ENCODE measurements at places on chromosomes 3 and 15.

DNA sequence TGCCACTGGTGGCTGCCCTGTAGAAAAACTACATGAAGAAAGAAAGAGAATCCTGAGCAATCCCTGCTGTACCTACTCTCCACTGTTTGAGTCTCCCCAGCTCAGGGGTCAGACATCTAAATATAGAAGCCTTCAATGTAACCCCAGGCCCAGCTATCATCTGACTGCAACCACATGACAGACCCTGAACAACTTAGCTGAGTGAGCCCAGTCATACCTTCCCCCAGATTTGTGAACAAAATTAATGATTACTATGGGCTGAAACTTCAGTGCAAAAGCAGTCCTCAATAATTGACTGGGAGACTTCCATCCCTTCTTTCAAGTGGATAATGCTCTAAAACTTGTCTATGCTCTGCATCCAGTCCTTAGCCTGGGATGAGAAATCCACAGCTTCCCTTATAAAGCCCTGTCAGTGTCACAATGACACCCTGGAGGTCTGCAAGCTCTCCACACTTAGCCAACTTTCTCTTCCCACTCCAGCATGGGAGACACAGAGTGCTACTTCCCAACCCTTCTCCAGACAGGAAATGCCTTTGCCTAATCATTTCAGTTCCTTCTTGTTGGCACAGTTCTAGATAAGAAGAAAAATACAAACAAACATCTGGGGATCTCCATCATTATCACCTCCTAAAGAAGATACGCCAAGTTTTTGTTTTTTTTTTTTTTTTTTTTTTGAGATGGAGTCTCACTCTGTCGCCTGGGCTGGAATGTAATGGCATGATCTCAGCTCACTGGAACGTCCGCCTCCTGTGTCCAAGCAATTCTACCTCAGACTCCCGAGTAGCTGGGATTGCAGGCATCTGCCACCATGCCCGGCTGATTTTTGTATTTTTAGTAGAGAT, 198.5 kb upstream of the GADL1 start:
- no peak for DNase-seq

DNA sequence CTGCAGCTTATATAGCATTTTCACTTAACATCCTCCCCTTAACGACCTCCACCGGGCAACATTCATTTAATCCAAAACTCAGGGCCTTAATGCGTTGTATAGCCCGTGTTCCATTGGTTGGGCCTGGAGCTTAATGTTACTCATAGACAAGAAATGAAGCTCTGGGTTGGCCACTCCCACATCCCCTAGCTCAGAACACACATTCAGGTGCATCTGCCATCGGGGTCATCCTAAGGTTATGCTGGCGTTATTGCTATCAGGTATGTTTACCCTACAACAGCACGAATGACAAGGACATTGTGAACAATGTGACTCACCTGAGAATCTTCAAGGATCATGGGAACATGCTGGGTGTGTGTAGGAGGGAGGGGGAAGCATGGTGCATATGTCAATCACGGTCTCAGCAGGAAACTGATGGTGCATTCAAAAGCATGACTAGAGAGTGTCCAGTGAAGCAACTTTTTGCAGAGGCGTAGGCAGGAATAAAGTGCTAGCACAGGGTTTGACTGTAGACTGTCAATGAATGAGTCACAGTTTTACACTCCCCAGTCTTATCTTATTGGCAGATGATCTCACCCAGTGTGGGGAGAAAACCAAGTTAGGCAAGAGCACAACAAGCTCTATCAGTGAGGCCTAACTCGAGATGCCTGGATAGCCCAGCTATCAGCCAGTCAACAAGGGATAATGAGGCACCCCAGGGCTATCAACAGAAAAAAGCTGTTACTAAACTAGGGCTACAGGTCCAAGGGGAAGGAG, 402.1 kb upstream of the MCTP2 start:
- DNase-seq: peak; percentile 5

DNA sequence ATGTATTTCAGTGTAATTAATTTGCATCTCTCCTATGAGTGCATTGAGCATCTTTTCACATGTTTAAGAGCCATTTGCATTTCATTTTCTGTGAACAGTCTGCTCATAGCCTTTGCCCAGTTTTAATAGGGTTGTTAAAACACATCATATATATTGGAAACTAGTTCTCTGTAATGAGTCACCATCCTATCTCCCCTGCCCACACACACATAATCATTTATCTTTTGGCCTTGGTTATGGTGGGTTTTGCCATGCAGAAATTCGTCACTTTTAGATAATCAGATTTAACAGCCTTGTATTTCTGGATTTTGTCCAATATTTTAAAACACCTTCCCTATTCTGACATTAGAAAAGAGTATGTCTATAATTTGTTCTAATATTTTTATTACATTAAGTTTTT, 11.9 kb upstream of the CHRM5 start:
- DNase-seq: no peak

DNA sequence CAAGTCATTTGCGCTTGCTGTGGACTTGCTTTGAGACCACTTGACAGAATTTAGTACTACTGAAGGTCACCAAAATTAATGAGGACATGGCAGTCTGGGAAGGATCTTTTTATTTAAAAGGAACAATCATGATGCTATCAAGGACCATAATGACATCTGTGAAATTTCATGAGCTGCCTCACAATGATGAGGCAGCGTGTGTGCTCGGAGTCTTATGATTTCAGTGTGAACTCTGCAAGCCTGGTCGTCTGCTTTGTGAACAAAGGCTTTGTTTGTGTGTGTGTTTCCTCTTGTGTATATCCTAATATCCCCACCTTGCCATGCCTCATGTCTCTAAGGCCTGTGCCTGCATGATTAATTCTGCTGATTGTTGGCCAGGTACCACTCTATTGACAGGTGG, 46.7 kb downstream of the RAD54L2 start:
- no peak for DNase-seq

DNA sequence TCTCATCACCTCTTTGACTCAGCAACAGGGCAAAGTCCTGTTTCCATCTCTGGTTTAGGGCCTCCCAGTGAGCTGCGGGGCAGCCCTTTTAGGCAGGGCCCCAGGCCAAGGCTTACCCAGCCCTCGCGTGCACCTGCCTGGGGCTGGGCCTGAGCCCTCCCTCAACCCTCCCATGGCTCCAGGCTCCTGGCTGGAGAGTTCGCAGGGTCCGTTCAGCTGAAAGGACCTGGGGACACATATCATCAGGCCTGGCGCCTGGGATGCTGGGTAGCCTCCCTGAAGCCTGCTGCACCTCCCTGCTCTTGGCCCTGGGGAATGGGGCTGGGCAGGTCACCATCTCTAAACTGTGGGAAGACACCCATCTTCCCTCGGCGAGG, 29.7 kb downstream of the HDAC11 start:
- no peak for DNase-seq

- no peak for DNase-seq
Measured at GRCh38 chr3:101542957-101543356, 18.7 kb upstream of the TRMT10C start.

DNA sequence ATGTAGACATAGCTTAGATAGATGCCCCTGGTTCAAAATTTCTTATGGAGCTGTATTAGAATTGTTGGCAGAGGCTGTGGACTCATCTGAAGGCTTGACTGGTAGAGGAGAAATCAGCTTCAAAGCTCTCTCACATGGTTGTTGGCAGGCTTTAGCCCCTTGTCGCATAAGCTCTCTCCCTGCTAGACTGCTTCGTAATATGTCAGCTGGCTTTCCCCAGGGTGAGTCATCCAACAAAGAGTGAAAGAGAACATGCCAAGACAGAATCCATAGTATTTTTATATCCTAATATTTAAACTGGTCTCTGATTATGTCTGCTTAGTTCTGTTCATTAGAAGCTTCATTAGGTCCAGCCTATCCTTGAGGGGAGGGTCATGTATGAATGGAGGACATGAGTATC, 427.4 kb upstream of the NAALADL2 start:
- DNase-seq: no peak

DNA sequence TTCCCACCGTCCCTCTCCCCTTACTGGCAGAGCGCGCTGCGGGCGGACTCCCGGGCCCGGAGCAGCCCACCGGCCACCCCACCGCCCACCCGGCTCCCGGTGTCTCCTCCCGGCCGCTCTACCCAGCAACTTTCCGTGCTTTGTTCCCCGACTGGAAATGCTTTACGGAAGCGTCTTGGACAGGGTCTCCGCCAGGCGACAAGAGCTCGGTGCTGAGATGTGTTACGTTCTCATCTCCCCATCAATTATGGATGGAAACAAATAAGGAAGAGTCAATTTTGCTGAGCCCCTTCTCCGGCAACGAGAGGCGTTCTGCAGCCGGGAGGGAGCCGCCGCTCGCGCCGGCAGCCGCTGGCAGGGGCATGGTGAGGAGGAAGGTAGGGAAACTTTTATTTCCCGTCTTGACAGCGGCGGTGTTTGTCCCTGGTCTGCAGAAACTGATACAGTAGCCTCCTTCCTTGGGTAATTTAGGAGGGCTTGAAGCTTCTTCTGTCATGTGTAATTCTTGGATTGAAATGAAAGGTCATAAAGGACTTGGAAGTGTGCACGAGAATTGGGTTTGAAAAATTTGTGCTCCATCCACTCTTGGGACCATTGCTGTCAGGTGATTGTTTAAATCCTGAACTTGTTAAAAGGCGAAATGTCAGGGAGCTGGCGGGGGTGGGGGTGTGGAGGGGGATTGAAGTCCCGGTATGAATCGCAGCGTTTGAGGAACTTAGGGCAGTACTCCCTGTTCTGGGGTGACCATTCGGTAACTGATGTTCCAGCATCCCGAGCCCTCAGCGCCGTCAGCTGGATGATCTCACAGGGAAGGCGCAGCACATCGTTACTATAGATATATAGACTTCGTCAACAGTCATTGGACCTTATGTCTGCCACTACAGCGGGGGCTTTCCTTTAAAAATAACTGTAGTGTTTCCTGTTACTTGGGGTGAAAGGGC, 1.5 kb downstream of the SEMA6D start:
- DNase-seq: no peak

- no peak for DNase-seq
Measured at GRCh38 chr3:155018621-155019330, 61.3 kb upstream of the MME start.

- peak; percentile 64 for DNase-seq
Measured at GRCh38 chr15:85494048-85494777, 113.8 kb downstream of the AKAP13 start.

All from AG09309 (cell line).